Body of pancreas (tissue), 4 donors: ENCODE measurements at places on chromosomes 6 and 20. TPM values are rescaled to one million over a fixed set of nuclear protein-coding genes. Genes with fewer than 3 reads are reported as not detected.
A peak's percentile ranks its signal among the peaks of the same experiment; 100 is the strongest.

Gene SPTLC3
- 18.4 TPM for total RNA-seq

GRCh38 chr6:123074616-123075015 lies 78.6 kb downstream of the CLVS2 start:
- DNase-seq: no peak

DNA sequence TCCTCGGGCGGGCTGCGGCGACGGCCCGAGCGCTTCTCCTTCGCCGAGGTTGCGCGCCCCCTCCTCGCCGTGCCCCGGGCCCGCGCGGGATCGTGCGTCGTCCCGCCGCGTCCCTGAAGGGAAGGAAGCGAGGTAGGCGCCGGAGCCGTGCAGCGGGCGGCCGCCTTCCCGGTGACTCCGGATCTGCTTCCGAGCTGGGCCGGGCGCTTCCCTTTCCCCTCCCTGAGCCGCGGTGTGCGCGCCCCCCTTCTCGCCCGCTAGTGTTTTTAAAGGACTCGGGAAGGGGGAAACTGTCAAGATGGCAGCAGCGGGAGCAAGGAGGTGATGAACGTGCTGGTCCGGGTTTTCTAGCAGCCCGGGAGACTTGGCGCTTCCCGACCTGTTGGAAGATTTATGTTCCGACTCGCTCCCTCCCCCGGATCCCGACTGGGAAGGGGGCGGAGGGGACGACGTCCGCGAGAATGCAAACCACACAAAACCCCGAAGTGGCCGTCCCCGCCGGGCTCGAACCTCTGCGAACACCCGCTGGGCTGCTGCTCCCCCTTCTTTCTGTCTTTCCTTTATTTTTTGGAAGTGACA lies 744 bp upstream of the FOXO3 start:
- DNase-seq: peak; percentile 65

- peak; percentile 41 for DNase-seq
Observed at GRCh38 chr6:28922821-28923317, 916 bp downstream of the TRIM27 start.

DNA sequence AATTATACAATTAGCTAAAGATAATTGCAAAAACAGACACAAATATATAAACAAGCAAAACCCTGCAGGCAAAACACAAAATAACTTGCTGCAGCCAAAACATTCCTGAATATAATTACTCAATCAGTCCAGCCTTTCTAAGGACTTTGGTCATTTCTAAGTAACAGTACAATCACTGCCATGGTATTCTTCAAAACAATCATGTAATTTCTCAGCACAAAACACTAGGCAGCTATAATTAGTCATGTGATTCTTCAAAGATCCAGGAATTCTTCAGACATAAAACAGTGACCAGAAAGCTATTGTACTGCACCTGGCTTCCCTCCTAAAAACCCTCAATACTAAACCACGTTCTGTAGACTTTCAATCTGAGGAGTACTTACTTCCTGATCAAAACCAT lies 881.1 kb downstream of the EPHA7 start:
- DNase-seq: no peak

GRCh38 chr6:129416337-129416990 lies 293.5 kb downstream of the ARHGAP18 start:
- DNase-seq: no peak

GRCh38 chr20:52948491-52948890 lies 23.7 kb upstream of the TSHZ2 start:
- DNase-seq: no peak

DNA sequence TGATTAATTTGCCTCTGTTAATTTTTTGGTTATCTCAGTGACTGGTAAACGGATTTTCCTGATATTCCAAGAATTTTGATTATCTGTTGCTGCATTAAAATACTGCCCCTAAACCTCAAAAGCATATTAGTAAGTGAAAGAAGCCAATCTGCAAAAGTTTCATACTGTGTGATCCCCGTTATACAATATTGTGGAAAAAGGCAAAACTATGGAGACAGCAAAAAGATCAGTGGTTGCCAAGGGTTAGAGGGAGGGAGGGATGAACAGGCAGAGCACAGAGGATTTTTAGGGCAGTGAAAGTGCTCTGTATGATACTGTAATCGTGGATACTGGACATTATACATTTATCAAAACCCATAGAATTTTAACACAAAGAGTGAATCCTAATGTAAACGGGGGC lies 133.0 kb downstream of the MYLK4 start:
- DNase-seq: no peak

DNA sequence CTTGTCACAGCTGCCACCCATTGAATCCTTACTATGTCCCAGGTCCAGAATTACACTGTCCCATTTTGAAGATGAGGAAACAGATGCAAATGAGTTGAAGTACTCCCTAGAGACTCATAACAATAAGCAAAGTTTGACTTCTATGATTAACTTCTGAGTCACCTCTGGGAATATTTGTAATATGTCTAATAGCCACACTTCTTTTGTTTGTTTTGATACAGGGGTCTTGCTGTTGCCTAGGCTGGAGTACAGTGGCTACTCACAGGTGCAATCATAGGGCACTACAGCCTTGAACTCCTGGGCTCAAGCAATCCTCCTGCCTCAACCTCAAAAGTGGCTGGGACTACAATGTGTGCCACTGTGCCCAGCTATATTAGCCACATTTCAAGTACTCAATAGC lies 11.4 kb upstream of the SOX12 start:
- DNase-seq: no peak
